Nephron progenitor cell (in vitro differentiated cells): ENCODE measurements at places on chromosomes 1 and 21.
A peak's percentile ranks its signal among the peaks of the same experiment; 100 is the strongest.

DNA sequence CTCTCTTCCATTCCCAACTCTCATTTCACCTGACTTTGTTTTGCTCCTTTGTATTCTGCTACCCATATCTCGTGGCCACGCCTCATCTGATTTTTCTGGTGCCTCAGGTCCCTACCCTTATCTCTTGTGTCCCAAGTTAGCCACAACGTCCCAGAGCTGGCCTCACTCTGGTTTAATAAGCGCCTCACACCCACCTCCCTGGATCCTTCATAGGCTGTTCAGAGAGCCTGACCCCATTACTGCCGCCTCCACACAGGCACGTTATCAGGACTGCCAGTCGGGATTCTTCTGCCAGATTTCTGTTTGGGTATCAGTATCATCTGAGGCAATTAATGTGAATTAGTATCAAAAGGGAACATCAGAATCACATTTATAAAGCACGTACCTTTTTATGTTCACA is 34.7 kb upstream of the TMEM125 start:
- H3K27ac ChIP-seq = no peak overlapping the region
- H3K4me1 ChIP-seq = peaks cover 4% of the 10 kb centered on the region
- H3K36me3 ChIP-seq = no peaks in the 10 kb centered on the region
- H3K27me3 ChIP-seq = peaks cover 25% of the 10 kb centered on the region
- no peak overlapping the region for H3K4me3 ChIP-seq

- peak overlapping the region; percentile 1 for H3K27ac ChIP-seq
- no peak for DNase-seq
- peaks cover 69% of the 10 kb centered on the region for H3K36me3 ChIP-seq
- peaks cover 46% of the 10 kb centered on the region for H3K4me1 ChIP-seq
- H3K4me3 ChIP-seq = peak overlapping the region; percentile 16
- H3K27me3 ChIP-seq = no peaks in the 10 kb centered on the region
Measured at GRCh38 chr1:159012495-159012894, 2.8 kb downstream of the IFI16 start.

- peaks cover 18% of the 10 kb centered on the region for H3K4me1 ChIP-seq
- H3K27ac ChIP-seq = no peak overlapping the region
- DNase-seq = no peak
- peaks cover 24% of the 10 kb centered on the region for H3K36me3 ChIP-seq
- peaks cover under 1% of the 10 kb centered on the region for H3K27me3 ChIP-seq
Measured at GRCh38 chr1:162676087-162676486, 43.8 kb downstream of the DDR2 start.

GRCh38 chr1:85144351-85144750 is 56.5 kb downstream of the SYDE2 start:
- H3K36me3 ChIP-seq = no peaks in the 10 kb centered on the region
- H3K4me1 ChIP-seq = no peaks in the 10 kb centered on the region
- DNase-seq = no peak
- peaks cover 4% of the 10 kb centered on the region for H3K27me3 ChIP-seq

GRCh38 chr1:44249543-44249942 is 36.3 kb downstream of the DMAP1 start:
- peaks cover 12% of the 10 kb centered on the region for H3K27me3 ChIP-seq
- no peak overlapping the region for H3K4me3 ChIP-seq
- DNase-seq = no peak
- peaks cover 24% of the 10 kb centered on the region for H3K4me1 ChIP-seq

DNA sequence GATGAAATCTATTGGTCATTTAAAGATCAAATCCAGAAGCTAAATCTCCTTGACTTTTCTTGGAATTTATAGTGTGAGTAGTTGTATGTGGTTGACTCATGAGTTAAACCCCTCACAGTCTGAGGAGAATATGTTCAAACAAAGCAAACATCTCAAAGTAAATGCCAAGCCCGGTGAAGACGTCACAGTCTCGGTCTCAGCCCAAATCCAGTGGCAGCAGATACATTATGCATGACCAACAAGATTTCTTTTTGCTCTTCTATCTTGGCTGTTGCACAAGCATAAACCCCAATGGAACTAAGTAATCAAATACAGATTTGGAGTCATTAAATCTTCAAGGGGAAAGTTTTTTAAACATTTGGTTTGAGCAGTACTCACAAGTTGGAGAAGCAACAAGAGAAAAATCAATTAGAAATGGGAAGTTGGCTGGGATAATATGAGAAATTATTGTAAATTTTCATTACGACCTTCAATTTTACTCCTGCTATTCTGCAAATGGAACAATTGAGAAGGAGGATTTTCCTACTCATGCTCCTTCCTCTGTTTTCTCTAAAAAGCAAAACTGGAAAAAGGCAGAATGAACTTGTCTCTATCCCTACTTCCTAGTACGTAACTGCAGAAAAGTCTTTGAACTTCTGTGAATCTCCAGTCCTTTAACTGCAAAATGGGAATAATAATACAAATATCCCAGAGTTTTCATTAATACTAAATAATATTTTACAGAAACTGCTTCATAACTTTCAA is 575.8 kb downstream of the NUF2 start:
- DNase-seq = no peak
- no peak overlapping the region for H3K27ac ChIP-seq
- no peaks in the 10 kb centered on the region for H3K4me1 ChIP-seq
- H3K36me3 ChIP-seq = no peaks in the 10 kb centered on the region

GRCh38 chr21:17451364-17451891 is 61.4 kb upstream of the CXADR start:
- H3K27me3 ChIP-seq = peaks cover 5% of the 10 kb centered on the region
- no peaks in the 10 kb centered on the region for H3K36me3 ChIP-seq
- DNase-seq = no peak
- no peak overlapping the region for H3K27ac ChIP-seq
- H3K4me1 ChIP-seq = peaks cover 26% of the 10 kb centered on the region

DNA sequence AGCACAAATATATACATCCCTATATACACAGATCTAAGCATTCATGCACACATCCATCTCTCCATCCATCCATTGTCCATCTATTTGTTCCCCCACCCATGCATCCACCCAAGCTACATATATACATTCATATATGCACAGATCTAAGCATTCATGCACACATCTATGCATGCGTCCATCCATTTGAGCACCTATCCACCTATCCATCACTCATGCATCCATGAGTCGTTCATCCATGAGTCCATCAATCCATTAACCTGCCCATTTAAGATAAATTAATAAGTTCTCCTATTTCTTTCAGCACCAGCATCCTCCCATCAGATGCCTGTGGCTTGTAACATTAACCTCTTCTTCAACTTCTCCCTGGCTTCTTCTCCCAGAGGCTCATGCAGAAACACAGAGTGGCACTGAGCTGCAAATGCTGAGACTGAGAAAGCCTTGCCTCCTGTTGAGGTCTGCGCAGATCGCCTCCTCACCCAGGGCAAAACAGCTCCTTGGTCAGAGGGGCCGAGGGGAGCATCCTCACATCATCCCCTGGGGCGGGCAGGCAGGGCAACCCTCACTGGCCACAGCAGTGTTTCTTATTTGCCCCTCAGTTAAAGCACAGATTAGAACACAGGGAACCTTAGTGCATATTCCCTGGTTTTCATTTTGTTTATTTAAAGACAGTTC is 17.4 kb upstream of the PDE9A start:
- H3K36me3 ChIP-seq = no peaks in the 10 kb centered on the region
- H3K27ac ChIP-seq = no peak overlapping the region

- H3K27ac ChIP-seq = peak within 1 kb of the TSS; percentile 69
- DNase-seq = peak; percentile 94
- peaks cover 28% of the 10 kb centered on the region for H3K4me1 ChIP-seq
Measured at GRCh38 chr1:118185084-118185832, at the start of gene SPAG17. TSS of gene SPAG17 (minus strand) at chr1:118185228. CDS start at chr1:118185157, 71 bp downstream.

GRCh38 chr1:53807916-53808315 is 30.2 kb downstream of the NDC1 start:
- no peaks in the 10 kb centered on the region for H3K27me3 ChIP-seq
- no peak overlapping the region for H3K27ac ChIP-seq
- no peak for DNase-seq
- H3K4me1 ChIP-seq = no peaks in the 10 kb centered on the region

- H3K4me1 ChIP-seq = peaks cover 7% of the 10 kb centered on the region
- H3K27me3 ChIP-seq = no peaks in the 10 kb centered on the region
- H3K36me3 ChIP-seq = peaks cover 8% of the 10 kb centered on the region
- no peak overlapping the region for H3K4me3 ChIP-seq
- DNase-seq = peak; percentile 54
Measured at GRCh38 chr1:62082456-62083363, 111.9 kb upstream of the L1TD1 start.

GRCh38 chr1:20643080-20643479 is 9.8 kb downstream of the PINK1 start:
- no peaks in the 10 kb centered on the region for H3K4me1 ChIP-seq
- DNase-seq = no peak
- no peak overlapping the region for H3K4me3 ChIP-seq
- peaks cover 7% of the 10 kb centered on the region for H3K36me3 ChIP-seq

GRCh38 chr1:17168091-17168876 is 36.6 kb upstream of the PADI1 start:
- DNase-seq = no peak
- no peak overlapping the region for H3K4me3 ChIP-seq
- H3K4me1 ChIP-seq = peaks cover 23% of the 10 kb centered on the region
- peak overlapping the region; percentile 82 for H3K27ac ChIP-seq
- H3K36me3 ChIP-seq = no peaks in the 10 kb centered on the region

- H3K4me3 ChIP-seq = no peak overlapping the region
- H3K4me1 ChIP-seq = peaks cover 23% of the 10 kb centered on the region
- H3K27me3 ChIP-seq = peaks cover 22% of the 10 kb centered on the region
- no peak overlapping the region for H3K27ac ChIP-seq
Measured at GRCh38 chr1:59077466-59078069, 219.3 kb upstream of the FGGY start.

- peaks cover 36% of the 10 kb centered on the region for H3K4me1 ChIP-seq
- H3K4me3 ChIP-seq = no peak overlapping the region
- H3K36me3 ChIP-seq = no peaks in the 10 kb centered on the region
- no peak overlapping the region for H3K27ac ChIP-seq
- H3K27me3 ChIP-seq = peaks cover 18% of the 10 kb centered on the region
Measured at GRCh38 chr1:244226435-244226834, 175.4 kb downstream of the ZBTB18 start.
